ENCODE measurements at places on chromosomes 4 and X.
A peak's percentile ranks its signal among the peaks of the same experiment; 100 is the strongest.

- DNase-seq, result no peak
Observed at GRCh38 chr4:128782076-128782715, 27.3 kb upstream of the JADE1 start.

GRCh38 chr4:186657764-186658163 lies 65.9 kb downstream of the FAT1 start:
- DNase-seq, result no peak

GRCh38 chr4:42398871-42399331 lies 1.6 kb downstream of the SHISA3 start:
- no peak for DNase-seq

- DNase-seq, result peak; percentile 91
Observed at GRCh38 chrX:152733261-152733975, at the start of the genes CSAG1 and MAGEA12. CSAG1 (minus strand) TSS chrX:152733721; CDS start chrX:152732460, 1,261 bp downstream. MAGEA12 (plus strand) TSS chrX:152733757; CDS start chrX:152736162, 2,405 bp downstream.

DNA sequence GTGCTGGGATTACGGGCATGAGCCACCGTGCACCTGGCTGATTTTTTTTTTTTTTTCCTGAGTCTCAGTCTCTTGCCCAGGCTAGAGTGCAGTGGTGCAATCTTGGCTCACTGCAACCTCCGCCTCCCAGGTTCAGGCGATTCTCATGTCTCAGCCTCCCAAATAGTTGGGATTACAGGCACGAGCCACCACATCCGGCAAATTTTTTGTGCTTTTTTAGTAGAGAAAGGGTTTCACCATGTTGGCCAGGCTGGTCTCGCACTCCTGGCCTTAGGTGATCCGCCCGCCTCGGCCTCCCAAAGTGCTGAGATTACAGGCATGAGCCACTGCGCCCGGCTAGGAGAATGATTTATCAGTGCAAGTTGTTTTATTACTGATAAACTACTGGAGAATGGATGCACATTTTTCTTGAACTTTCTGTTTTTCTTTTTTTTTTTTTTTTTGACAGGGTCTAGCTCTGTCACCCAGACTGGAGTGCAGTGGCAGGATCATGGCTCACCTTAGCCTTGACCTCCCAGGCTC lies 39.7 kb upstream of the DHRSX start:
- no peak for DNase-seq

DNA sequence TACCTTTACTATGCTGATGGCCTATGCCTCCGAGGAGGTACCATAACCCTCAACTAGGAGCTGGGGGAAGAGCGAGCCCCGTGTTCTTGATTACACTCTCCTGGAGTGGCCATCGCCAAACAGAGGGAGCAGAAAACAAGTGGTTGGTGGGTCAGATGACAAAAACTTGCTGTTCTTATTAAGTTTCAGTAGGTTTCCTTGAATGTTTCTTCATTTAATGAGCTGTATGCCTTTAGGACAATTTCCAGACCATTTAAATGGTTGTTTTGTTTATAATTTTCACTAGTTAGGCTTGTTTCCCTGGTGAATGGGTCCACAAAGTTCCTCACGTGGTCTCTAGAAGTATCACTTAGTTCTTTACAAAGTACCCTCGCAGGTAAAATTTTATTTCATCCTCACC lies 4.7 kb downstream of the PYURF start:
- DNase-seq, result no peak

- DNase-seq, result no peak
Observed at GRCh38 chr4:2068566-2068965, 9.4 kb downstream of the NAT8L start.

GRCh38 chrX:40272141-40272540 lies 174.4 kb upstream of the BCOR start:
- no peak for DNase-seq

DNA sequence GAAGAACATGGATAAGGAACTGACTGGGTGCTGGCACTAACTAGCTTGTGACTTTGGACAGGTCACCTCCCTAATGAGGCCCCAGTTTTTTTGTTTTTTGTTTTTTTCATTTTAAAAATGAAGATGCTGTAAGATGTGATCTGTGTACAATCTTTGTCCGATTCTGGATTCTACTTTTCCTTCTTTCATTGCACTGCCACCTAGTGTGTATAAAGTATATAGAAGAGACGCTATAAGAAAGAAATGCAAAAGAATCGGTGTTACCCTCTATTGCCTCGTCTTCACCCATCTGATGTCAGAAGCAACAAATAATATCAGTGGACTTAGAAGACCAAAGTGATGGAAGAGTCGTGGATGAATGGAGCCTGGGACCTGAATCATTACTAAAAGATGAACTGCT lies 58.6 kb upstream of the P2RY10 start:
- DNase-seq, result no peak

DNA sequence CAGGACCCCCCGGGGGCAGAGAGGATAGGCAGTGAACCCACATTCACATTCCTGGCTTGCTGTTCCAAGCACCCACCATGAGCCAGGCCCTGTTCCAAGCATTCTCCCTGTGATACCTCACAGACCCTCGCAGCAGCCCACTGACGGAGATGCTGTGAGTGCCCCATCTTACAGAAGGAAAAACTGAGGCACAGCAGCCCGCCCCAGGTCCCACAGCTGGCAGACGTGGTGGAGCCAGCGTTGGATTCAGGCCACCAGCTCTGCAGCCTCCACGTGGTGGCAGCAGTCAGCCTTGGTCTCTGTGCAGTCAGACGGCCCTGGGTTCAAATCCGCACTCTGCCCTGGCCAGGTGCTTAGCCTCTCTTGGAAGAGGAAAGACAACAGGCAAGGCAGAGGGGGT lies 16.8 kb downstream of the MAN2B2 start:
- DNase-seq, result no peak

DNA sequence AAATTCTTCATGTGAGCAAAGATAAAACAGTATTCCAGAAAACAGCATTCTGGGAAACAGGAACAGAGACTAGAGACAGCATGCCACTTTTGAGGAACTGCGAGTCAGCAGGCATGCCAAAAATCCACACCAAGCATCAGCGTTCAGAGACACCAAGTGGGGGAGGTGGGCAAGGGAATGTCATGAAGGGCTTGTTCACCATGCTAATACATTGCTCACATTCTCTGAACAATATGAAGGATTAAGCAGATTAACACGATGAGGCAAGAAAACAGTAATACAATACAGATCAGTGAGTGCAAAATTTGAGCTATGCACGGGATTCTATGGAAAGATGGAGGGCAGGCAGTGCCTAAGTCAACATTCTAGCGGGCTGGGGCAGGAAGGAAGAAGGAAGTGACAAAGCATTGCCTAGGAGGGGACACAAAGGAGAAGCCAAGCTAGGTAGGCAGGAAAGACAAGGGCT lies 278.3 kb downstream of the FBXW7 start:
- no peak for DNase-seq

GRCh38 chr4:7915875-7916242 lies 23.8 kb downstream of the AFAP1 start:
- no peak for DNase-seq

GRCh38 chr4:128286474-128287058 lies 1.0 kb downstream of the PGRMC2 start:
- no peak for DNase-seq

- DNase-seq, result no peak
Observed at GRCh38 chr4:120864969-120865368, 57.6 kb downstream of the PRDM5 start.

DNA sequence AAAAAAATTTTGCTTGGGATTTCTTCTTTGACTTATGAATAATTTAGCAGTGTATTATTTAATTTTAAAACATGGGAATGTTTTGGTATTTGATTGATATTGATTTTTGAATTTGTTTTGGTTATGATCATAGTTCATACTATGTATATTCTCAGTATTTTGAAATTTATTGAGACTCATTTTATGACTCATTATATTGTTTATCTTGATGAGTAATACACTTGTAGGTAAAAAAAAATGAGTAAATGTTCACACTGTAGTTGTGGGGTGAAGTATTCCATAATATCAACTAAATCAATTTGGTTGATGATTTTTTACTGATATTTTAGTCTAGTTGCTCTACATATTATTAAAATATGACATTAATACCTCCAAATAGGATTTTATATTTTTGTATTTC lies 1142.2 kb downstream of the ADGRL3 start:
- no peak for DNase-seq

- no peak for DNase-seq
Observed at GRCh38 chrX:19887911-19888879, 795 bp upstream of the SH3KBP1 start.

GRCh38 chr4:3112609-3113469 lies 38.4 kb downstream of the HTT start:
- DNase-seq, result no peak

- DNase-seq, result no peak
Observed at GRCh38 chr4:15395311-15395710, 32.5 kb upstream of the C1QTNF7 start.

DNA sequence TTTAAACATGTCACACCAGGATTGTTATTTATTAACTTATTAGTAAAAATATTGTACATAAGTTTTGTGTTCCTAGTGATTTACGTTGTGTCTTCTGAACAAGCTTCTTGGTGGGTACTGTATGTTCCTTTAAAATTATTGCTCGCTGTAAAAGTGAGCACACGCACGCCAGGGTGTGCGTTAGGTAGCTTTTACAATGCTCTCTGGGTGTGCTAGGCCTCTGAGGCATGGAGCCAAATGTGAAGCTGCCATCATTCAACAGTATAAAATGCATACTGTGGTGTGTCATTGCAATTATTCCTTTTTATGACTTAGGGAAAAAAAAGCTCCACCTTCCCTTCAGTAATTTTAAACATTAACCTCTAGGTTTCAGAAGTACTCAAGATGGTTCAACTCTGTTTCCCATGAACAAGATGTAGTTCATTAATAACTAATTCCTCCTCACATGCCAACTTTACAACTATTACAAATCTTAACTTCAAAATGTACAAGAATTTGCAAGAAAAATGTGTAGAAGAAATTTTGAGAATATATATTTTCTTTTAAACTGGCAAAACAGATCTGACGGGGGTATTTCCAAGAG lies 42.4 kb downstream of the ATOH1 start:
- no peak for DNase-seq

DNA sequence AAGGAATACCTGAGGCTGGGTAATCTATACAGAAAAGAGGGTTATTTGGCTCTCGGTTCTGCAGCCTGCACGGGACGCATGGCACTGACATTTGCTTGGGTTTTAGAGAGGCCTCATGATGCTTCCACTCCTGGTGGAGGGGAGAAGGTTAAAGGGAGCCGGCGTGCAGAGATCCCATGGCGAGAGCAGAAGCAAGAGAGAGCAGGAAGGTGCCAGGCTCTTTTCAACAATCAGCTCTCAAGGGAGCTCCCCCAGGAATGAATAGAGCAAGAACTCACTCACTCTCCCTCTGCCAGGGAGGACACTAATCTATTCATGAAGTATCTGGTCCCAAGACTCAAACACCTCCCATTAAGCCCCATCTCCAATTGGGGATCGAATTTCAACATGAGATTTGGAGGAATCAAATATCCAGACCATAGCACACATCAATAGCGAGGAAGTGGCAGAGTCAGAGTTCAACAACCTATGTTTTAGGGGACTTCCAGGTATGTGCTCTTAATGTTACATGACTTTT lies 109.8 kb downstream of the SORBS2 start:
- DNase-seq, result no peak

- DNase-seq, result no peak
Observed at GRCh38 chrX:122868631-122869030, 315.4 kb upstream of the GRIA3 start.

GRCh38 chr4:126973201-126973600 lies 659.6 kb upstream of the INTU start:
- no peak for DNase-seq

- peak; percentile 32 for DNase-seq
Observed at GRCh38 chrX:11381464-11381863, 88.3 kb downstream of the AMELX start.

GRCh38 chrX:95762716-95763115 lies 921.9 kb upstream of the DIAPH2 start:
- no peak for DNase-seq

GRCh38 chr4:174204164-174204831 lies 79.2 kb downstream of the FBXO8 start:
- no peak for DNase-seq

GRCh38 chr4:147096667-147097604 lies 151.3 kb upstream of the TTC29 start:
- peak; percentile 15 for DNase-seq

- DNase-seq, result no peak
Observed at GRCh38 chr4:61985426-61985825, 785.3 kb downstream of the ADGRL3 start.

GRCh38 chrX:526295-527224 lies 104.0 kb upstream of the SHOX start:
- DNase-seq, result no peak

- peak; percentile 38 for DNase-seq
Observed at GRCh38 chr4:25367004-25367621, 9.9 kb upstream of the ANAPC4 start.

DNA sequence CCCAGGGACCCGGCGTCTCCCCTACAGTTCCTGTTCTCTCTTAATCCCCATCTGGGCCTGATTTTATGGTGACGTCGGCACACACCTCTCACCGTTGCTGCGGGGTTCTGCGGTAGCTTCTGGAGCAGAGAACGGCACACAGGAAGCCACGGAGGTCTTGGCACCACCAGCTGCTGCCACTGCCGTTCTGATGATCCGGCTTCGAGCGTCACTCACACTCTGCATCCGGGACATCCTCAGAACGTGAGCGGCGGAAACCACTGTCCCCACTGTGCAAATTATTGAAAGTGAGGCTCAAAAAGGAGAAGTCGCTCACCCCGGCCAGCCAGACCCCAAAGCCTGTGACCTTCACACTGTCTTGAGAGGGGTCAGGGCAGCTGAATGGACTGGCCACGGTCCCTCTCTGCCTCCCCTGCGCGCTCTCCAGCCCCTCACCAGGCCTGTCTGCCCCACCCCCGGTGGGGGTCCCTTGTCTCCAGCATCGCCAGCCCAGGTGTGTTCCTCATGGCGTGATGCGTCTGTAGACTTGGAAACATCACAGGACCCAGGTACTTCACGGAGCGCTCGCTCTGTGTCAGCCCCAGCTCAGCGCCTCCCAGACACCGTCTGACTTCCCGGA lies 201.1 kb downstream of the AFAP1 start:
- no peak for DNase-seq

DNA sequence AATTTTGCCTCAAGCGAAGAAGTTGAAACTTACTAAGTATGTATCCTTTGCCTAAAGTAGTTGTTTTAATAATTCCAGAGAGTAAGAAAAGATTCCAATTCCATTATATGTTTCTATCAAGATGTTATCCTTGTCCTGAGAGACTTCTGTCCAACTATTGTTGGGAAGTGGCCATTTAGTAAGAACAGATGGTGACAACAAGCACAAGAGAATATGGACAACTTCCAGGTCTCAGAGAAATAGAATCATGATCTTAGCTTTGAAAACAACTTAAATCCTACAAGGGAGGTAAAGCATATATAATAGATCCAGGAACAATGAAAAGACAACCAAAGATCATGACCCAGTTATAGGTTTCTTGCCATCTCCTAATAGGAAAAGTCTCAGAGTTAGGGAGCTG lies 486.6 kb upstream of the PCDH10 start:
- DNase-seq, result no peak

All from NCI-H1436 (cell line).